ENCODE measurements at places on chromosomes 1 and 21. TPM values are rescaled to one million over a fixed set of nuclear protein-coding genes. Genes with fewer than 3 reads are reported as not detected.

DNA sequence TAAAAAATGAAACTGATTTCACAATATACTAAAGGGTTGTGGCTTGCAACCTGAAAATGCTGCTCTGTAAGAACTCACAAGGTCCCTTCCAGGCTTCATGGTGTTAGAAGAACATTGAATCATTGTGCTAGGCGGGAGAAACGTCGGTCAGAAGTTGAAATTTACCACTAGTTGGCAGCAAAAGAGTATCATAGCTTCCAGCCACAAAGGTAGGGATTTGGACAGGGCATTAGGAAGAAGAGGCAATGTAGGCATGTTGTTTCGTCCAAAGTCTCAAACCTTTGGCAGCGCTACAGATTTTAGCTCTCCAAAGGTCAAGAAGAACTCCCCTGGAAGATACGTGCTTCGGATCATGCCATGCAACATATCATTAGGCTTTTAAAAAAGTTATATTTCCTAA, 62.5 kb upstream of the ZP4 start:
- H3K4me1 ChIP-seq = no peaks in the 10 kb centered on the region
- no peak overlapping the region for H3K4me3 ChIP-seq
- DNase-seq = no peak
- H3K36me3 ChIP-seq = no peaks in the 10 kb centered on the region

GRCh38 chr1:201146626-201147390, 7.5 kb downstream of the TMEM9 start:
- H3K27me3 ChIP-seq = no peaks in the 10 kb centered on the region
- no peak overlapping the region for H3K4me3 ChIP-seq

GRCh38 chr21:25953659-25954058, 216.9 kb downstream of the APP start:
- H3K36me3 ChIP-seq = no peaks in the 10 kb centered on the region
- no peak overlapping the region for H3K27ac ChIP-seq
- no peak overlapping the region for H3K4me3 ChIP-seq
- H3K4me1 ChIP-seq = no peaks in the 10 kb centered on the region
- no peaks in the 10 kb centered on the region for H3K27me3 ChIP-seq

DNA sequence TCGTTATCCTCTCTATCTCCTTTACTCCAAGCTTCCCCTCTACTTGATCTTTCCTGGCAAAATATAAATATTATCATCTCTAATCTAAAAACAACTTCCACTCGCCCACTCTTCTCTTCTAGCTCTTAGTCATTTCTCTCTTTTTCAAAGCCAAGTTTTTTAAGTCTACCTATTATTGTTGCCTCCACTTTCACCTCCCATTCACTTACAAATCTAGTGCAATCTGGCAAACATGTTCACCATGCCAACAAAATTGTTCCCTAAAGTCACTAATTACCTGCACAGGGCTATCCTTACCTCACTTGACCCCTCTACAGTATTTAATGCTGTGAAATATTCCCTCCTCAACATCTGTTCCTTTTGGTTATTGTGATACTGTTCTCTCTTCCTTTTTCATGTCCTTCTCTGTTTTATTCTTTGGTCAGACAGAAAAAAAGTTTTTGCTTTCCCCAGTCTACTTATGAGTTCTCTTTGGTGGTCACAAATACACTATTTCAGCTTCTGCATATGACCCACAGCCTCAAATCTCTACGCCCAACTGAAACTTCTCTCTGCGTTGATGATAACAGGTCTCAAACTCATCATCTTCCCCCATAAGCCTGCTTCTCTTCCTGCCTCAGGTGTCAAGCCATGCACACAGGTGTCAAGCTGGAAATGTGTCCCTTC, 31.9 kb upstream of the RAP1A start:
- no peak overlapping the region for H3K27ac ChIP-seq
- H3K36me3 ChIP-seq = no peaks in the 10 kb centered on the region
- H3K27me3 ChIP-seq = no peaks in the 10 kb centered on the region
- no peak overlapping the region for H3K4me3 ChIP-seq
- H3K4me1 ChIP-seq = no peaks in the 10 kb centered on the region

DNA sequence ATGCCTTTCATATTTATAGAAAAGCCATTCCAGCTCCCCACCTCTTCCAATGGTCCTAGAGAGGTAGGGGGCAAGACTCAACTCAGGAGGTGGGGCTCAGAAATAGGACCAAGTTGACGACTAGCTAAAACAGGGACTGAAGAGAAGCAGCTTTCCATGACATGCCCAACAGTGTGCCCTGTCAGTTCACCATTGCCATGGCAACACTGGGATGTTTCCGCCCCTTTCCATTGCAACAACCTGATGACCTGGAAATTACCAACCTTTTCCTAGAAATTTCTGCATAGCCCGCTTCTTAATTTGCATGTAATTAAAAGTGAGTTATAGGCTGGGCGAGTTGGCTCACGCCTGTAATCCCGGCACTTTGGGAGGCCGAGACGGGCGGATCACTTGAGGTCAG, 22.4 kb upstream of the INTS3 start:
- no peaks in the 10 kb centered on the region for H3K36me3 ChIP-seq
- no peak overlapping the region for H3K4me3 ChIP-seq
- DNase-seq = no peak
- no peaks in the 10 kb centered on the region for H3K4me1 ChIP-seq
- H3K27ac ChIP-seq = no peak overlapping the region
- no peaks in the 10 kb centered on the region for H3K27me3 ChIP-seq

Gene CFHR4
- total RNA-seq = not detected

DNA sequence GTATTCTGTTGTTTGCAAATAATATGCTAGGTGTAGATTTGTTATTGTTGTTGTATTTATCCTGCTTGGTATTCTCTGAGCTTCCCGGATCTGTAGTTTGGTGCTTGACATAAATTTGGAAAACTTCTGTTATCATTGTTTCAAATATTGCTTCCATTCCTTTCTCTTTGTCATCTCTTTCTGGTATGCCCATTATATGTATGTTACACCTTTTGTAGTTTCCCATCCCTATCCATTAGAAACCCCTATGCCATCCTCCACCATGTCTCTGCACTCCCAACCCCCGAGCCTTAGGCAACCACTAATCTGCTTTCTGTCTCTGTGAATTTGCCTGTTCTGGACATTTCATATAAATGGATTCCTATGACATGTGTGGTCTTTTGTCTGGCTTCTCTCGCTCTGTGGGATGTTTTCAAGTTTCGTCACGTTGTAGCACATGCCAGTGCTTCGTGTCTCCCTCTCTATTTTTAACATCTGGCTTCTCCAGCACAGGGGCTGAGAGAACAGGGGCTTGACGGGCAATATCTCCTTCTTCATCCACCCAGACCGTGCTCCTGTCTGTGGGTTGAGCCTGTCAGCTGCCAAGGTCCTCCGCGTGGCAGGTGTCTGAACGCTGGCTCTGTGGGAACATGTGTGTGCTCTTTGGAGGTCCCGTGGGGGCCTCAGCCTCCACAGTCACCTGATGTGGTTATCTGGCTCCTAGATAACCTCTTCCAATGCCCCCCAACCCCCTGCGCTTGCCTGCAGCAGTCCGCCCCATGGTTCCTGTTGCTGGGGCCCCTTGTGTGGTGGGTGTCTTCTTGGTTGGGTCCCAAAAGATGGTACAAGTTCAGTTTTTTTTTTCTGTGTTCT, 32.8 kb upstream of the MAN1C1 start:
- no peaks in the 10 kb centered on the region for H3K27me3 ChIP-seq
- no peaks in the 10 kb centered on the region for H3K4me1 ChIP-seq
- DNase-seq = peak; percentile 46
- no peak overlapping the region for H3K4me3 ChIP-seq
- no peaks in the 10 kb centered on the region for H3K36me3 ChIP-seq

GRCh38 chr1:55257958-55258357, 42.8 kb upstream of the USP24 start:
- H3K4me1 ChIP-seq = no peaks in the 10 kb centered on the region
- no peaks in the 10 kb centered on the region for H3K36me3 ChIP-seq
- DNase-seq = no peak

Gene B3GALT5
- 0.39 TPM for total RNA-seq
